ENCODE measurements at places on chromosomes 1 and 21. TPM values are rescaled to one million over a fixed set of nuclear protein-coding genes. Genes with fewer than 3 reads are reported as not detected.
A peak's percentile ranks its signal among the peaks of the same experiment; 100 is the strongest.

TPTE gene
- total RNA-seq: not detected

- no peak for DNase-seq
Measured at GRCh38 chr21:31161157-31161556, 122.9 kb upstream of the KRTAP19-8 start.

- DNase-seq: no peak
Measured at GRCh38 chr1:47450606-47451005, 12.8 kb downstream of the FOXD2 start.

AK4 gene
- total RNA-seq: 2.6 TPM

- no peak for DNase-seq
Measured at GRCh38 chr1:207239874-207240273, 81.6 kb upstream of the CD55 start.

SLAMF9 gene
- total RNA-seq: not detected

GRCh38 chr21:35896060-35896459, 164.3 kb downstream of the SETD4 start:
- DNase-seq: no peak

NBL1 gene
- 14.4 TPM for total RNA-seq

- DNase-seq: no peak
Measured at GRCh38 chr1:243413431-243414151, 157.8 kb downstream of the SDCCAG8 start.

DNA sequence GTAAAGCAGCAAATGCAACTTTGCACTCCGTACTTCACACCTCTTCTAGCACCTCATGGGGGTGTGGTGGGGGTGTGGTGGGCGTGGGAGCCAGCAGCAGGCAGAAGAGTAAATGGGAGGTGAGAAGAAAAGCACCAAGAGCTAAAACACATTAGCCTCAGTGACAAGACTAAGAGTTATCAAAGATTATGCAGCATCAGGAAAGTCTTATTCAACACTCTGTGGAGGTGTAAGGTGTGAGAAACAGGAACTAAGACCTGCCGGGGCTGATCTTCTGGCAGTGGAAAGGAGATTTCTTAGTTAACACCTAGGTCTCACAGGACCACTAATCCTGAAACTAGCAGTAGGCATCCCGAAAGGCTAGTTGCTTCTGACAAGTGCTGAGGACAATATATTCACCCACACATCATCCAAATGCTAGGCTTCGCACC, 9.9 kb downstream of the TGFBR3 start:
- DNase-seq: no peak

SH2D1B gene
- not detected for total RNA-seq

- no peak for DNase-seq
Measured at GRCh38 chr21:44767834-44768831, 33.5 kb downstream of the UBE2G2 start.

GRCh38 chr1:222095606-222096475, 354.0 kb upstream of the DUSP10 start:
- DNase-seq: peak; percentile 59

CFAP107 gene
- total RNA-seq: not detected

DNA sequence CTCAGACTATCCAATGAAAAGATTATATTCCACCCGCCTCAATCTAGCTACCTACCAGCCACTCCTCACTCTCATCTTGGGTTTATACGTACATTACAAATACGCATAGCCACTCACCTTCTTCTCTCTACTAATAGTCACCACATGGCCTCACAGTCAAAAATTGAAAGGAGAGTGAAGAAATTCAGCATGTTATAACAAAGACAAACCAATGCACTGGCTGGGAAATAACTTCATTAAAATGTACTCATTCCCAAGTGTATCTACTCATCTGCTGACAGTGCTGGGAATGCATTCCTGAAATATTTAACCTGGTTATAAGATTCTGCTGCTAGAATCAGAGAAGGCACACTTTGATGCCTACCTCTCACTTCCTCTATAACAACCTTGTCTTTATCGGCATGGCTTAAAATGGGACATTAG, 6.5 kb downstream of the ZNF644 start:
- no peak for DNase-seq

DNA sequence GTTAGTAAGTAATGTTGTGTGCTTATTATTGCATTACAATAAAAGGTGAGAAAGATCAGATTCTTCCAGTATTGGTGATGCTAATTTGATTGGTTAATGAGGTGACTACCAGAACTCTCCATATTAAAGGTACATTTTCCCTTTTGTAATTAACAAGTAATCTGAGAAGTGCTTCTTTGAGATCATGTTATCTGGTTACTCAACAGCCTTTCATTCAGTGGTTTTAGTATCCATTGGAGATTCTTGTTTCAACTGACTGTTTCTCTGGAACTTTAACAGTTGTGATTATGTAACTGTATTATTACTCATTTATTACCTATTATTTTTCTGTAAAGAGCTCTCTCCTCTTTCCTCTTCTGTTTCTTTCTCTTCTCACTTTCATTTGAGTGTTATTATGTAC, 86.7 kb downstream of the PEX14 start:
- no peak for DNase-seq

GRCh38 chr1:165114022-165114888, 242.3 kb downstream of the LMX1A start:
- DNase-seq: peak; percentile 65

- peak; percentile 40 for DNase-seq
Measured at GRCh38 chr21:41953831-41954653, at the start of gene C2CD2. Gene C2CD2, minus strand, starts transcription at chr21:41954018. Its CDS starts 370 bp downstream, at chr21:41953648.

- DNase-seq: no peak
Measured at GRCh38 chr1:207801819-207802218, 50.0 kb downstream of the CD46 start.

DNA sequence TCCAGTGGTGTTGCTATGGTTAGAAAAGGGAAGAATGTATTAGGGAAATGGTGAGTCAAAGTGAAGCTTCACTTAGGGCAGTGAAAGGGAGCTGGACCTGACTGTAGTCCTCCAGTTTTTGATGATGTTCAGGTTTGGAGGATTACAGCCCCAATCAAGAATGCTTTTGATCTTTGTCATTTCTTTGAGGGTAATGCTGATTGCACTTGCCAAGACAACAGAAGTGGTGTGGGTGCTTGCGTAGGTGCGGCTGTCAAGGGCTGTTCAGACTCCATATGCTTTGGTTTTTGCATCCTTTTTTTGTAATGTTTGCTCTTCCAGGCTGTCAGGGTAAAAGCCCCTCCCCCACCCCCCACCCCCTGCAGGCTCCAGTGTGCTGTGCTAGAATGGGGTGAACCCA, 38.9 kb downstream of the HHAT start:
- no peak for DNase-seq

- no peak for DNase-seq
Measured at GRCh38 chr1:19157653-19158052, 52.4 kb downstream of the UBR4 start.

ERRFI1 gene
- total RNA-seq: 11.8 TPM

All from glutamatergic neuron (in vitro differentiated cells).